ENCODE measurements at places on chromosomes 4 and X.

DNA sequence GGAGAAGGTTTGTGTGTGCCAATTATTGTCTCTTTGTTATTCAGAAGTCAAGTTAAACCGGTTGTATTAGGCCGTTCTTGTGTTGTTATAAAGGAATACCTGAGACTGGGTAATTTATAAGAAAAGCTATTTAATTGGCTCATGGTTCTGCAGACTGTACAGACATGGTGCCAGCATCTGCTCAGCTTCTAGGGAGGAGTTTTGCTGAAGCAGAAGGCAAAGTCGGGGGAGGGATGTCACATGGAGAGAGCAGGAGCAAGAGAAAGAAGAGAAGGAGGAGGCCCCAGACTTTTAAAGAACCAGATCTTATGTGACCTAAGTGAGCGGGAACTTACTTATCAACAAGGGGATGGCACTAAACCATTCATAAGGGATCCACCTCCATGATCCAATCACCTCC, 349.3 kb upstream of the PCDH18 start:
- no peak for DNase-seq

GRCh38 chr4:17807446-17807845, 3.1 kb downstream of the DCAF16 start:
- no peak for DNase-seq

DNA sequence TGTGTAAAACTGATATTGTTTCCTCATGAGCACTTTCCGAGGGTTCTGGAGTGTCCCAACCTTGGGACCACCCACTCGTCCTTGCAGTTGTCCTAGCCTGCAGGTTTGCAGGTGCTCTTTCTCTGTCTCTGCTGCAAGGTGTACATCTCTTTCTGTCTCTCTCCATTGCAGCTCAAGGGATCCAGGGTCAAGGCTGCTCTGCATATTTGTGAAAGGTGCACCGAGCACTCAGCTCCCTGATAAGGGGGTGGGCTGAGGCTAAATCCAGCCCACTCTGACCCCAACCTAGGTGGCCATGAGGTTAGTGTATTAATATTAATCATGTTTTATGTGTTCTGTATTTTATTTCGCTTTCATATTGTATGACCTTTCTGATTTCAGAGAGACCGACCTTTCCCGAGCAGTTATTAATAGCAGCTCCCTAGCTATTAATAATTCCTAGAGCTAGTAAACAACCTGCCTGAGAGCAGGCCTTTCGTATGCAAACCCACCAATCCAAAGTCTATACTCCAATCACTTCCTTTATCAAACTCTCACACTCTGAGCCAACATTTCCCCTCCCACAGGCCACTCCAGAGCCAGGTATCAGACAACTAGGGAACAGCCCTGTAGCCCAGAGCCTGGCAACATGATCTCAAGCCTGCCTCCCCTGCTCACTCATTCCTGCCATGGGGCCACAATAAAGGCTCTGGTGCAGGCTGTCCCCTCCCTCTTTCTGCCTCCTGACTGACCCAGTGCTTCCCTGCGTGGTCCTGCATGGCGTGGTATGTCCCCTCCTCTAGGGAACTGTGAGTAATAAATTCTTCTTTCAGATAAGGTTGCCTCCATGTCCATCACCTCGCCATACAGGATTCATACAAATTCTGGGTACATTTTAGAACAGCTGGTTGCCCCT, 73.9 kb downstream of the SLC2A9 start:
- DNase-seq: no peak

DNA sequence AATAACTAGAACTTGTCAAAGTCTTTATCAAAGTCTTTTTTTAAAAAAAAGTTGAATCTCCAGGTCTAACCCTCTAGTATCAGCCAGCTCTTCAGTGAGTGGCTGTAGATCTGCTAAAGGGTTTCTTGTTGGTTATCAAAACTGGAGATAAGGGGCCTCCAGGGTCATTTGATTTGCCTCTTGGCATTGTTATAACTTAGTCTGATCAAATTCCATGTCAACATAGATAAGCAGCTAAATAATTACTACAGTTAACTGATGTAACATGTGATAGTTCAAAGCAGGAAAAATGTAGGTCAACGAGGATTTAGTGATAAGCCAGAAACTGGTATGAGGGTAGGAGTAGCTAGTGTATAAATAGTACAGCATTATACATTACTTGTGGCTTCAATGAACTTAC, 465.1 kb downstream of the PDHA2 start:
- no peak for DNase-seq

DNA sequence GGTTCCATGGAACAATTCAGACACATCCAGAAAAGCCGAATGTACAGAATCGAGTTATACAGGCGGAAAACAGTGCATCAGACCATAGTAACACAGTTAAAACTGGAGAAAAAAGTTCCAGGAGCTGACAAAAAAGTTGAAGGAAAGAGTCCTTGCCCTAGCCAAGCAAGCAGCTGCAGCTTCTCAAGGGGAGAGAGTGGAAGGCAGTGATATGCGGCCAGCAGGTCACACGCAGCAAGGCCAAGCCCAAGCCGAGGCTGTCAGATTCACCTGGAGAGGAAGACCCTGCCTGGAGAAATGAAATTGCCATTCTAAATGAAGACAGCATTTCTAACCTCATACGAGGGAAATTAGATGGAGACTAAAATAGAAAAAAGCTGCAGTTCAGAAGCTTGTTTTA, 55.8 kb downstream of the RGS12 start:
- no peak for DNase-seq

DNA sequence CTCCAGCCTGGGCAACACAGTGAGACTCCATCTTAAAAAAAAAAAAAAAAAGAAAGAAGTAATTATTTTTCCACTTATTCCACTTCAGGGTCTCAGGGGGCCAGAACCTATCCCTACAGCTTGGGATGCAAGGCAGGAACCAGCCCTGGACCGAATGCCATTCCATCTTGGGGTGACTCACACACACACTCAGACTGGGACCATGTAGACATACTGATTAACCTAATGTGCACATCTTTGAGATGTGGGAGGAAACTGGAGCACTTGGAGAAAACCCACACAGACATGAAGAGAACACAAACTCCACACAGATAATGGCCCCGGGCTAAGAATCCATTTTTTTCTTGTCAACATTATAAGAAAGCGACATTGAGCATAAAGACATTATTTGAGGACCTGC, 132.5 kb downstream of the PTTG2 start:
- DNase-seq: no peak

DNA sequence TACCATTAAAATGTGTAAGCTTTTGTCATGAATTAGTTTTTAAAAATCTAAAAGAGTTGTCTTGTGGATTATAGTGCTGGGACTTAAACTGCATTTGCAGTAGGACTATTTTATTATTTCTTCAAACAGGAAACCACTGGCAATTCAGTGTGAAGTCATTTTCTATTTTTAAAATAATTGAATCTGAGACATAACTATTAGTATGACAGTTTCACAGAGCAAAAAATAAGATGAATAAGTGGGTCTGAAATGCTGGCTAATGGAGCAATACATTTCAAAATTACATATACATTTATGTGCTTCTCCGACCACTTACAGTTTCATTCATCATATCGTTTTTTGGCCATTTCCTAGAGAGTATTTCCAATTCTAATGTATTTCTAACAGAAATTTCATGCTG, 75.3 kb upstream of the RAPGEF2 start:
- no peak for DNase-seq

DNA sequence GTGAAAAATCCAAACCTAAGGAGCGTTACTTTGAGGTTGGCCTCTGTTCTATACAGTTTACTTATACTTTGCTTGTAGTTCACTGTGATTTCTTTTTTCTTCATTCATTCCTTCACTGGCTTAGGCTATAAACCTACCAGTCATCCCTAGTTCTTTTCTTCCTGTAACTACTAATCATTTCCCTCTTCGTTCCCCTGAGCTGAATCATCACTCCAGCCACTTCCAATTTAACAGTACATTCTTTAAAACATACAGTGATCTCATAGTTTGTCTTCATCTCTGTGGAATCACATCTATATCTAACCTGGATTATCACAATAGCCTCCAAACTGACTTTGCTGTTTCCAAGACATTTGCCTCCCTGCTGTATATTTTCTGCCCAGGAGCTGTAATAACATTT, 25.2 kb upstream of the NPFFR2 start:
- peak; percentile 10 for DNase-seq
